ENCODE measurements at places on chromosomes 3 and 15.

GRCh38 chr3:117230924-117231323 is 521.3 kb downstream of the TUSC7 start:
- no peak for DNase-seq

- DNase-seq = no peak
Measured at GRCh38 chr3:172701751-172702150, 9.1 kb downstream of the NCEH1 start.

DNA sequence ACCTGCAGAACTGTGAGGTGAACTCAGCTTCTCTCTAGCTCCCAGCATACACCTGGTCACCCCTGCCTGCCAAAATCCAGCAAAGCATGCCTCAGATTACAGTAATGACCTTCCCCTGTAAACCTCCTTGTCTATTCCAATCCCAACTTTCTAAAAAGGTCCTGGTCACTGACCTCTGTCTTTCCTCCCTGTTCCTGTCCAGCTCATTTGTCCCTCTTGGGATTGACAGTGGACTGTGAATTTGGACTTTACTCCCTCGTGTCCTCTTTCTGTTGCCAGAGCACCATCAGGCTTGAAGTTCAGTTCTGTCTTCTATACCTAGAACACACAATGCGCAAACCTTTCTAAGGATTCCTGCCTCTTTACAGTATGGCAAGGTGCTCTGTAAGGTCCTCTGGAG is 50.3 kb downstream of the MTHFS start:
- no peak for DNase-seq

DNA sequence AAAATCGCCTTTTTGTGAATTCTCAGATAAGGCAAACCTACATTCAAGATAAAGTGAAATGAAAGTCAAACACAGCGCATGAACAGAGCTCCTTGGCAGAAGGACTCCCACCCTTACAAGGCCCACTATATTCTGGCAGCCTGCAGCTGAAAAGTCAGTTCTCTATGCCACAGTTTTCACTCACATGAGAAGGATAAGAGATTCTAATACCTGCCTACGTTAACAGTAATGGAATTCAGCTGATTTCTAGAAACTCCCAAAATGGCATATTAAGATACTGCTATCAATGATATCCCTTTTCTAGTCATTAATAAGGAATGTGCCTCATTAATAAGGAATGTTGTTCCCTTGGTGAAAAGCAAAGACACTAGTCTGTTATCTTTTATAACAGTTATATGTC is 27.0 kb downstream of the SLC30A4 start:
- no peak for DNase-seq

DNA sequence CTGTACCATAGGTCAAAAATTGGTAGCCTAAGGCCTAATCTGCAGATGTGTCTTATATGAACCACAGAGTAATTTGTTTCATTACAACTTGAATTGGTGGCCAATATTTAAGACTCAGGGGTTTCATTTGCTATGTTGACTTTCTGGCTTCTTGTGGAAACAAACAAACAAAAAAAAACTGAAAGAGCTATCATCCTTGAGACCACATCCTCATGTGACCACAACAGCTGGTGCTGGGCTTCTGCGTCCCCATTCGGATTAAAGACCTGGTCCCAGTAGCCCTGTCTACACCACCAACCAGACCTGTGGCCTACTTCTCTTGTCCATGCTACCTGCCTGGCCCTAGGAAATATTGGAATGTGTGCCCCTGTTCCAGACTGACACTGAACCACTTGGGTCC is 61.7 kb downstream of the STRIT1 start:
- DNase-seq = no peak

DNA sequence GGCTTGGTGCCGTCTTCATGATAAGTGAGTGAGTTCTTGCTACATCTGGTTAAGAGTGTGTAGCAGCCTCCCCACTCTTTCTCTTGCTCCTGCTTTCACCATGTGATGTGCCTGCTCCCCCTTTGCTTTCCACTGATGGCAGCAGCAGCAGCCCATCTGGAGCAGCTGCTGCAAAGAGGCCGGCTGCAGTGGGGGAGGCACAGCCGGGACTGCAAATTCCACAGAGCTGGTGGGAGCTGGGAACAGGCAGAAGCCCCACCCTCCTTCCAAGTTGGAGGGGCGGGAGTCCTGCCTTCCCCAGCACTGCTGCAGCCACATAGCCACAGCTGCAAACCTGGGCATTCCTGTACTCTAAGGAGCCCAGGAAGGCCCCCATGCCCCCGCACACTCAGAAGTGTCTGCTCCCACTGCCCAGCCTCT is 62.8 kb upstream of the IMPG2 start:
- no peak for DNase-seq

Data from activated CD8-positive, alpha-beta T cell treated with anti-CD3 and anti-CD28 coated beads for 36 hours (primary cell).